Neural progenitor cell (in vitro differentiated cells): ENCODE measurements at places on chromosomes 5 and 9. TPM values are rescaled to one million over a fixed set of nuclear protein-coding genes. Genes with fewer than 3 reads are reported as not detected.

FSD1L gene
- 11.5 and 19.8 TPM in 2 replicates for total RNA-seq

TMEM8B gene
- 4.8 and 11.2 TPM in 2 replicates for total RNA-seq

SIGMAR1 gene
- total RNA-seq: 37.8 and 108 TPM in 2 replicates

ZNF454 gene
- 0.22 TPM in 1 of 2 replicates, not detected in the other for total RNA-seq

ANKRD34B gene
- total RNA-seq: 0.77 and 2.5 TPM in 2 replicates

LCN1 gene
- total RNA-seq: not detected in 2 replicates

ANKRD18A gene
- 2.3 and 3.0 TPM in 2 replicates for total RNA-seq

IPO11 gene
- 48.2 and 66.9 TPM in 2 replicates for total RNA-seq

RETREG1 gene
- total RNA-seq: 0.99 and 3.0 TPM in 2 replicates

BHMT2 gene
- total RNA-seq: not detected in 2 replicates

PCSK1 gene
- total RNA-seq: 2.3 and 3.9 TPM in 2 replicates

FCN2 gene
- total RNA-seq: not detected in 2 replicates
